ENCODE measurements at places on chromosomes 13 and 19.

GRCh38 chr19:56699552-56699951 is 28.0 kb upstream of the ZNF835 start:
- no peak for DNase-seq

GRCh38 chr13:110294146-110294545 is 12.8 kb downstream of the COL4A1 start:
- no peak for DNase-seq

DNA sequence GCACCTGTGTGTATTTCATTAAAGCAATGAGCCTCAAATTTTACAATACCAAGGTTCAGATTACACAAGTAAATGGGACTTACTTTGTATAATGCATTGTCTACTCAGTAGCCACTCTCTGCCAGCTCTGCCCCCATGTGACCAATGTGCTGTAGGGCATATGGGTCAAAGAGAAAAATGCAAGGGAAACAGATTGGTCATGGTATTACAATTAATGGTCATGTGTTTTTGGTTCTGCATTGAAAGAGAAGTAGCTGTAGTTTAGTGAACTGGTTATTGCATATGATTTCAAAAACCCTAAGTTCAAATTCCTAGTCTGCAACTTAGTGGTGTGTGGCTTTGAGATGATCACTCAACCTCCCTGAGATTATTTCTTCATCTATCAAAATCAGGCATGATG is 545.4 kb downstream of the SUCLA2 start:
- no peak for DNase-seq

DNA sequence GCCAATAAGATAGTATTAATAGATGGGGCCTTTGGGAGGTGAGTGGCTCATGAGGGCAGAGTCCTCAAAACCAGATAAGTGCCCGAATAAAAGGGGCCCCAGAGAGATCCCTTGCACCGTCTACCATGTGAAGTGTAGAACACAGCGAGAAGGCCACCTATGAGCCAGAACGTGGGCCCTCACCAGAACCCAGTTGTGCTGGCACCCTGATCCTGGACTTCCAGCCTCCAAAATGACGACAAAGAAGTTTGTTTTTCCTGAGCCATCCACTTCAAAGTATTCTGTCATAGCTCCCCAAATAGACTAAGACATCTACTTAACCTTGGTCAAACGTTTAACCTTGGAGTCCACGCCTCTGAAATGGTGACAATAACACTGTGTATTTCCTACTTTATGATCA is 158.1 kb downstream of the EFNB2 start:
- no peak for DNase-seq

DNA sequence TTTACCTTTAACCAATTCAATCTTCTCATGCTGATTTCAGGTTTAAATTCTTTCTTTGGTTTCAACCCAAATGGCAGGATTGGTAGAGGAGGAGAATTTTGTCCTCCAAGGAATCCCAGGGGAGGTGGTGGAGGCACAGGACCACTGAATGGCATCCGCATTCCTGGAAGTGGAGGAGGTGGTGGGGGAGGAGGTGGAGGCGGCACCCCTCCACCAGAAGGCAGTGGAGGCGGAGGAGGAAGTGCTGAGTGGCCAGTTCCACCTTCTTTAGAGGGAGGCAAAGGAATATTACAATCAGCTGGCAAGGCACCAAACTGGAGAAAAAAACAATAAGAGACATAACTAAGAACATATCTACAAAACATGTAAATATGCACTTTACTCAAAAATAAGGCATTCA is 192.9 kb downstream of the DIAPH3 start:
- DNase-seq: no peak

DNA sequence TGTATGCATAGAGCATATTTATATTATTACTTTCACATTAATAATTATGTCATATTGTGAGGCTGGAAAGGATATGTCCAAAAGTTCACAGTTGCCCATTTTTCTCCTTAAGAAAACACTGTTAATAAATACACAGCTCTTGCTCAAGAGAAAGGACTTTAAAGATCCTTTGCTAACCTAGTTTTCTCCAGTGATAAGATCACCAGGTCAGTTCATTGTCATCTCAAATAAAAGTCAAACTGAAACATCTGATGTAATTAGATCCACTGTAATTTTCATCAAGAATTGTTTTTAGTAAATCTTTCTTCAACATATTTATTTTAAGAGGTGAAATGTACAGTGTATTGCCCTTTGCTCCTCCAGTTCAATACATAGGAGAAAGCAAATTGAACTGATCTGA is 82.8 kb upstream of the KLHL1 start:
- no peak for DNase-seq

DNA sequence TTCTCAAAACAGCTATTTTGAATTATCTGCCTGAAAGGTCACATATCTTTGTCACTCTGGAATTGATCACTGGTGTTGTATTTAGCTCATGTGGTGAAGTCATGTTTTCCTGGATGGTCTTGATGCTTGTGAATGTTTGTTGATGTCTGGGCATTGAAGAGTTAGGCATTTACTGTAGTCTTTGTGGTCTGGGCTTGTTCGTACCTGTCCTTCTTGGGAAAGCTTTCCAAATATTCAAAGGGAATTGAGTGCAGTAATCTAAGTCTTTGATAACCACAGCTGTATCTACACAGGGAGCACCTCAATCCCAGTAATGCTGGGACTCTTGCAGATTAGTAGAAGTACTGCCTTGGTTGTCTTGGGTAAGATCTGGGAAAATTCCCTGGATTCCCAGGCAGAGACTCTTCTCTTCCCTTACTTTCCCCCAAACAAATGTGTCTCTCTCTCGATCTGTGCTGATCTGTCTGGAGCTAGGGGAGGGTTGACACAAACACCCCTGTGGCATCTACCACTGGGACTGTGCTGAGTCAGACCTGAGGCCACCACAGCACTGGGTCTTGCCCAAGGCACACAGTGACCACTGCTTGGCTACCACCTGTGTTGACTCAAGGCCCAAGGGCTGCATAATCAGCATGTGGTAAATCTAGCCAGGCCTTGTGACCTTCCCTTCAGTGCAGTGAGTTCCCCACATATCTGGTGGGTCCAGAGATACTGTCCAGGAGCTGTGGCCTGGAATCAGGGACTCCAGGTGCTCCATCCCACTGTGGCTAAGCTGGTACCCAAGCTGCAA is 5.5 kb upstream of the CYP4F3 start:
- no peak for DNase-seq
